ENCODE measurements at places on chromosomes 5 and 9.

DNA sequence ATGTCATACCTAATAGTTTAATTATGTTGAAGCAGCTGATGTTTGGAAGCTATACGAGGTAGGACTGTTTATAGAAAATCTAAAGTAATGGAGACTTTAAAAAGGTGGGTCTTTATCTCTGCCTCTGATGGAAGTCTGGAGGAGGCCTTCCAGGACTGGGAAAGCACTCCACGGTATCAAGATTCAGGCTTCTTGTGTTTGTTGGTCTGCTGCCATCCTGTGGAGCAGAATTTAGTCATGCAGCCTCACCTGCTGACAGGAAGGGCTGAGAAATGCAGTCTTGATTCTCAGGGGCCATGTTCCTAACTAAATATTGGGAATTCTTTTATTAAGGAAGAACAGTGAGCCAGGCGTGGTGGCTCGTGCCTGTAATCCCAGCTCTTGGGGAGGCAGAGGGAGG, 15.9 kb downstream of the SPDL1 start:
- peak; percentile 24 for DNase-seq

DNA sequence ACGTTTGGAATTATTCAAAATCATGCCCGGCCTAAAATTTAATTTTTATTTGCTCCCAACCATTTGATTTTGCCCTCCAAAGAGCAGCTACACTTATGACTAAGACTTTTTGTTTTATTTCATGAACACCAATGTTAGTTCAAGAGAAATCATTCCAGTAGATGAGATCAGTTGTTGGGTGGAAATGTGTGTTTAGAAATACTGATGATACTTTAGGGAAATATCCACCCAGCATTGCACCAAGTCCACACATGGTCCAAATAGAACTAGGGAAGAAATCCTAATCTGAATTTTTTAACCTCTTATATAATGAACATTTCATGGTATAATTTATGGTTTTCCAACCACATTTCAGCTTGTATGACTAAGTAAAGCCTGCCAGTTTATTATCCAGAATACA, 28.3 kb upstream of the GOLPH3 start:
- no peak for DNase-seq

DNA sequence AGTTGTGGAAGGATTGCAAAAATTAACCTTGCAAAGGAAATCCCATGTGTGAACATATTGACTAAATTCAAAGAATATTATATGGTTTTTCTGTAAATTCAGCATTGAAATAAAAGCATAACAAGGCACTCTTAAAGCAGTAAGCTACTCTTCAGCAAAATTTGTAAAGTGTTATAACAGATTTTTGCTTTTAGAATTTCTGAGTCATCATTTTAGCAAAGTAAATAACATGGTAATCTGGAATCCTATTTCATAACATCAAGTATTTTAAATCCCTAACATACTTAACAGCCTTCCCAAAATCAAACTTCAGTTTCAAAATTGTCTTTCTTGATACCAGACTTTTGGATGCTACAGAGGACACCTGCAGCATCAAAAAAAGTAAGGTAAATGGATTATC, 436.0 kb upstream of the CDH9 start:
- no peak for DNase-seq

DNA sequence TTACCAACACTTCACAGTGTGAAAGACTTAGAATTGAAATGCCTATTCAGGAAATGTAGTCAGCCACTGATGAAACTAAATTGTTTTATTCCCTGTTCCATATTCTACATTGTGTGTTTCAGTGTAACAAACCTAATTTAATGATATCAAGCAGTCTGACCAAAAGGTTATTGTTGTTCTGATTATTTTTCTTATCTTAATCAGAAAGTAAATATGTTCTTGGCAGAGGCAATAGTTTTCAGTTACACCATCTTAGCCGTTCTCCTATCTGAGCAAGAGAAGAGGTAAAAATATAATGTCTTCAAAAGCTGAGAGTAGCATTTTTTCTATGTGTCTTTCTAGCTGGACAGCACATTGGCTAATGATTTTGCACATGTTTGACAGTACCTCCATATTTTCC, 17.1 kb downstream of the CDC26 start:
- no peak for DNase-seq

DNA sequence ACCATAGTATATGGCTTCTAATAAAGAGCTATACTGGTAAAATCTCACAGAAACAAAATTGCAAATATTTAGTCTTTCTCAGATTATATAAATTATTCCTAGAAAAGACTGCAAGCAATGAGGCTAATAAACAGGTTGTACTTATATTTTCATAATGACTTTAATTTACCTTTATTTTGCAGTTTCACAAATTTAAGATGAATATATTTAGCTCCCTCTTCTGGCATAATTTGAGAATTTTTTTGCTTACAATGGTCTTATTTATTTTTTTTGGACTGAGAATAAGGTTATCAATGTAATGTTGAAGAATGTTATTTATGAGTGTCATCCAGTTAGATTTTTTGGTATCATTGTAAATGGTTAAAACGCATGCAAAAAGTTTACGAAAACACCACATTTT, 56.7 kb downstream of the PIK3R1 start:
- DNase-seq = no peak

GRCh38 chr5:159545156-159545555, 214.9 kb upstream of the IL12B start:
- DNase-seq = no peak

GRCh38 chr9:2299156-2299842, 284.2 kb downstream of the SMARCA2 start:
- DNase-seq = no peak

DNA sequence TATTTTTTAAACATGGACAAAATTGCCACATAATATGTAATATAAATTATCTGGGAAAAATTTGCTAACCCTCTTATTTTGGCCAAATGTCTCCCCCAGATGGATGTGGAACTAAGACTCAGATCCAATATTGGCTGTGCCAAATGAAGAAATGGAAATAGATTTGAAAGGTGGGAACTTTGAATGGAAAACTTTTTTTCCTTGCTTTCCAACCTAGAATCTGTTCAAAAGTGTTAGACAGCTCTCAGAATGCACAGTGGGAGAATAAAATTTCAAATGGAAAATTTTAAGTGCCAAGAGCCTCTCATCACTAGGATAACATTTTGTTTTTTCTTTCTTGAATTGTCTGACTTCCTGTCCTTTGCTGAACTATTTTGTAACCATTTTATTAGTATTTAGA, 142.6 kb upstream of the GAS1 start:
- DNase-seq = no peak

- no peak for DNase-seq
Measured at GRCh38 chr5:153520952-153521351, 30.5 kb downstream of the GRIA1 start.

DNA sequence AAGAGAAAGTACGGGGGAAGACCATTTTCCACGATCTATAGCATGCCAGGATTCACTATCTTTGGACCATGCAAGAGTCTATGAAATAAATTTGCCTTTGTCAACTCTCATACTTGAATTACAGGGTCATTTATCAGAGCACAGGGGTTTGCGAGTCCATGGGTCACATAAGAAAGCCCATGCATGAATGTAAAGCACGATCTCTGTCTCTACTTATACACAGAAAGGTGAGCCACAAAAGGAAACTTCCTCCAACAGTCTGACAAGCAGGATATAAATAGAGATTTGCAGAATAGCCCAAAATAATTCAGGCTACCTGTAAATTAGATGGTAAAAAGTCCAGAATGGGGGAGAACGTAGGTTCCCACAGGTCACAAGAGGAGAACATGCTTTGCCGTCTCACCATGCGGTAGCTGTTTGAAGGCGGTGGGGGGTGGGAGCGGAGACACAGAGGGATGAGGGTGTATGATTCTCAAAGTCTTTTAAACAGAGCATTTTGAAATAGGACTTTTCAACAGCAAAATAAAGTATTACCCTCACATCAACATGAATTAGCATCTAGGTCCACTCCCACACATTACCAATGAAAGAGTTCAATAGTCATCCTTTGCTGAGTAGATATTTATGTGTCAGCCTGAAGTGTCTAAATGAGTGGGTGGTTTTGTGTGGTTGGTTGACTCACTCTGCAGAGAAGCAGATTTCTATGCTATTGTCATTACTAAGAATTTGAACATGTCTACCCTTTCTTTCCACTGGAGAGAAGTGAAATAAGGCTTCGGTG, 279.7 kb downstream of the EBF1 start:
- DNase-seq = peak; percentile 73

GRCh38 chr5:9712911-9713310, 82.8 kb upstream of the TAS2R1 start:
- no peak for DNase-seq

- DNase-seq = peak; percentile 68
Measured at GRCh38 chr5:54013556-54014194, 296.7 kb downstream of the ARL15 start.

Measured in Daoy (cell line).